ENCODE measurements at places on chromosomes 1 and 21. TPM values are rescaled to one million over a fixed set of nuclear protein-coding genes. Genes with fewer than 3 reads are reported as not detected.
A peak's percentile ranks its signal among the peaks of the same experiment; 100 is the strongest.

DNA sequence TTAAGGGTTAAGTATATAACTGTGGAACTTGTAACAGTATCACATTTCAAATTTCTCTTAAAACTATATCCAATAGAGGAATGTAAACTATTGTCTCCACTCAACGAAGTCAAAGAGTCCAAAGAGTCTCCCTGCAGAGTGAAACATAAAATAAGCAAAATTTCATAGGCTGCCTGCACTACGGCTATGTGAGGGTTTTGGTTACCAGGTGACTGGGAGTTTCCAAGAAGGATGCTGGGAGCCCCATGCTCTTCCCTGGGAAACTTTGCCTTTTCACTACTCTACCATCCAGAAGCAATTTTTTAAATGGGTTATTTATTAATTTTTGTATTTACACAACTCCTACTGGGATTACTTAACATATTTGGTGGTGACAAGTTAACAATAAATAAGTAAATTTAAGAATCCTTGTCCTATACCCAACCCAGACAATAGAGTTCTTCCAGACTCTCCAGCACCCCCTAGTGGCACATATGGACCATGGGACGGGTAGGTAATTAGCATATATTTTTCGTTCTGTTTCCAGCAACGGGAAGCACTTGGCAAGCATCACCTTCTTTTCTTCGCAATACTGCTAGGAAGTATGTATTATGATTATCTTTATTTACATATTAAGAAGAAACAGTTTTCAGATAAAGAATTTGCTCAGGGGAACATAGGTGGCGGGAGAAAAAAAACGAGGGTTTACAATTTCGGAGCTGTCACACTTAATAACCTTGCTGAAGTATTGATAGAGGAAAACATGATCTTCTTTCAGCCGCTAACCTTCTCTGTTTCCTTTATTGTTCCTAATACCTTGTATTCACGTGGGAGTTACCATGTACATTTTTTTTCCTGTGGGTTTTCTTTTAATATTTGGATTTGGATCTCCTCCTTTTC lies 3.5 kb downstream of the FMO2 start:
- H3K27ac ChIP-seq, result no peak overlapping the region
- peak; percentile 59 for DNase-seq
- H3K4me1 ChIP-seq, result no peaks in the 10 kb centered on the region
- peaks cover 5% of the 10 kb centered on the region for H3K27me3 ChIP-seq

OLFML2B gene
- not detected for total RNA-seq

CYP4B1 gene
- total RNA-seq, result not detected

DNA sequence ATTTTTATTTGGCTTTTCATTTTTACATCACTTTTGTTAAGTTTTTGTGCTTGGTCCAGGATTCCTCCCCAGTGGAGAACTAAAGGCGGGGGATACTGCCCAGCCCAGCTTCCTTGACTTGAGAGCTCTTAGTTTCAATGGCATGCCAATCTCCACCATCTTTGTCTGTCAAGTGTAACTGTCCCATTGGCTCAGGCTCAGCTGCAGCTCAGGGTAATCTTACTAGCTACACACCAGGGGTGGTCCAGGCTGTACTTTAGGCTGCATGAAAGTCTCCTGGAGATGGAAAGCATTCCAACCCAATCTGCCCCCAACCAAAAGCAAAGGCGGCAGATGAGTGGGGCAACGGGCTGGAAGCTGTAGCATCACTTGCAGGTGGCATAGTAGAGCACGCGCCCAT lies 31.4 kb downstream of the CAMK1G start:
- H3K4me1 ChIP-seq, result peaks cover 41% of the 10 kb centered on the region
- no peak for DNase-seq
- H3K27ac ChIP-seq, result no peak overlapping the region
- no peaks in the 10 kb centered on the region for H3K36me3 ChIP-seq
- H3K4me3 ChIP-seq, result no peak overlapping the region

- H3K27ac ChIP-seq, result no peak overlapping the region
- no peaks in the 10 kb centered on the region for H3K27me3 ChIP-seq
- H3K4me1 ChIP-seq, result no peaks in the 10 kb centered on the region
Measured at GRCh38 chr1:193794239-193794638, 607.8 kb upstream of the B3GALT2 start.

- DNase-seq, result no peak
- H3K4me1 ChIP-seq, result no peaks in the 10 kb centered on the region
- H3K27ac ChIP-seq, result no peak overlapping the region
- no peak overlapping the region for H3K4me3 ChIP-seq
- no peaks in the 10 kb centered on the region for H3K27me3 ChIP-seq
Measured at GRCh38 chr1:64572222-64572900, 102.4 kb downstream of the CACHD1 start.

Measured in CD4-positive, alpha-beta T cell (primary cell).